ENCODE measurements at places on chromosomes 3 and 15.

- no peak for DNase-seq
Observed at GRCh38 chr3:30793740-30794139, 100.7 kb downstream of the GADL1 start.

DNA sequence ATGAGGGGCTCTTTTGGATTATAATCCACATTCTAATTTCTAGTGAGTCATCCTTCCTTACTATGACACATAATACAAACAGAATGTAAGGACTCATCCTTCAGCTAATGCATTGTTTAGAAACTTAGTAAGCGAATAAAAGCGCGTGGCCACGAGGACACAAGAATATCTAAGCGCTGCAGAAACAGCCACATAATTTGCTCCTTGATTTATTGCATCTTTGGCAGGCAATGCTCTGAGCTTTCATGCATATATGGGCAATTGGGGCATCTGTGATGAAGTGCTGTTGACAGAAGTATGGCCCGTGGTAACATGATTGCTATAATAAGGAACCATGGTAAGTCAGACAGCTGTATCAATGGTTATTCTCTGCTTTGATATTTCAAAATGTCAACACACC lies 191.3 kb upstream of the ZNF385D start:
- DNase-seq, result no peak

DNA sequence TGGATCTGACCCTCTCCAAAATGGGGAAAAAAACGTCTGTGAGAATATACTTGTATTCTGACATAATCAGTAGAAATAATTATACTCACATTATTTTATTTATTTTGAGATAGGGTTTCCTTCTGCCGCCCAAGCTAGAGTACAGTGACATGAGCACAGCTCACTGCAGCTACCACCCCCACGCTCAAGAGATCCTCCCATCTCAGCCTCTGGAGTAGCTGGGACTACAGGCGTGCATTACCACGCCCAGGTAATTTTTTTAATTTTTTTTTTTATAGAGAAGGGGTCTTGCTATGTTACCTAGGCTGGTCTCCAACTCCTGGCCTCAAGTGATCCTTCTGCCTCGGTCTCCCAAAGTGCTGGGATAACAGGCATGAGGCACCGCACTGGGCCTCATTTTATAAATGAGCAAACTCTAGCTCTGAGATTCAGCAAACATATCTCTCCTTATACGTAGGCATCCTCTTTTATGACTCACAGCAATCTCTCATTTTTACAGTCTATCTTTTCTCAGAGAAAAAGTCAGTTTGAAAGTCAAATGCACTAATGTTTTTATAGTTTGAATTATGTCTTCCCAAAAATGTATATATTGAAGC lies 989 bp upstream of the VGLL3 start:
- no peak for DNase-seq

DNA sequence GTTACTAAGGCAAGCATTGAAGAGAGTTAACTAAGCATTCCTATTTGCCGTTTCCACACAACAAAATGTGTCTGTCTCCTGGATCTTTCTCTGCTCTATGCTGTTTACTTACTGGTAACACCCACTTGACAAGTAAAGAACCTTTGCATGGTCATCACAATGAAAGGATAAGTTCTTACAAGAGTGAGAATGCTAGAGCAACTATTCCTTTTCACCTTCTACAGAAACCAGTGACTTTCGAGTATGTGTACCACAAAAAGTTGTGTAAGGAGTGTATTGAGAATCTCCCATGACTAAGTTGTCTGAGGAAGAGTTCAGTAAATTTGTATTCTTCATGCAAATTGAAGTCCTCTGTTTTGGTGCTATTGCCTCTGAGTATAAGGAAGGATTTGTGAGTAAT lies 10.8 kb downstream of the TIPARP start:
- DNase-seq, result no peak

GRCh38 chr3:72830452-72831223 lies 17.6 kb downstream of the SHQ1 start:
- DNase-seq, result no peak

DNA sequence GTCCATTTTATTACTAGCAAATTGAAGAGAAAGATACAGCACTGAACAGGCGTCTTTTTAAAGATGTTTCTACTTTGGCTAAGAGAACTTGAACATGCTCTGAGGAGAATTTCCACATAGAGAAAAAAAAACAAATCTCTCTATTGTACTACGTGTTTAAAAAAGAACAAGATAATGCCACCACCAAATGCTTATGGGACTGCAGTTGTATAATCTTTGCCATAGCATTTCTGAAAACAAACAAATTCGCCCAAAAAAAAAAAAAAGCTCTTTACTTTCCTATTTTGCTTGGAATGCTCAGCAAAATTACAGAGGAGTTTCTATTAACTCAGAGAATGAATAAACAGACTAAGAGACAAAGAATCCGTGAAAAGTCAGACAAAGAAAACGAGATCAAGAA lies 114.2 kb downstream of the CNTN3 start:
- DNase-seq, result no peak

DNA sequence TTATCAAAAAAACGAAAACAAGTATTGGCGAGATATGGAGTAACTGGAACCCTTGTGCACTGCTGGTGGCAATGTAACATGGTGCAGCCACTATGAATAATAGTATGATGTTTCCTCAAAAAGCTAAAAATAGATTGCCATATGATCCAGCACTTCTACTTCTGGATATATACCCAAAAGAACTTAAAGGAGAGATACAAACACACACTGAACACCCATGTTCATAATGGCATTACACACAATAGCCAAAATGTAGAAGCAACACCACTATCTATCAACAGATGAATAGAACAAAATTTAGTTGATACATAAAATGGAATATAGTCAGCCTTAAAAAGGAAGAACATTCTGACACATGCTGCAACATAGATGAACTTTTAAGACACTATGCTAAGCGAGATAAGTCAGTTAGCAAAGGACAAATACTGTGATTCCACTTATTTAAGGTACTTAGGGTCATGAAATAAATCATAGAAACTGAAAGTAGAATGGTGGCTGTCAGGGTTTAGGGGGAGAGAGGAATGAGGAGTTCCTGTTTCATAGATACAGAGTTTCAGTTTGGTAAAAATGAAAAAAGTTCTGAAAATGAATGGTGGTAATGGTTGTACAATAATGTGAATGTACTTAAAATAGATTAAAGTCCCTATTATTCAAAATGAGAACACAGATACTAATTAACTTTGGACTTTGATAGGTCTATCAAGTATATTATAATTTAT lies 59.4 kb upstream of the IMPG2 start:
- no peak for DNase-seq

DNA sequence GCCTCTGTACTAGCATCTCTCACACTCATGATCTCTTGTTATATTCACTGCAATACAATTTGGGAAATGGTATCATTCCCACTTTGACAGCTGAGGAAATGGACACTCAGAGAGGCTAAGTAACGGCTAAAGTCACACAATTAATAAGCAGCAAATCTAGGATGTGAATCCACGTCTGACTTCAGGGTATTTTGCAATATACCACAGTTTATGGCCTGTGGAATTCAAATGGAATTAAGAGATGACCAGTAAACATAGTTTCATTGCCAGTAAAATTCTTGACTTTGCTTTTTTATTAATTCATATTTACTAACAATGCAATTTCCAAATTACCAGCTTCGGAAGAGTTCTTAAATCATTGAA lies 61.1 kb downstream of the CCNL1 start:
- DNase-seq, result no peak

DNA sequence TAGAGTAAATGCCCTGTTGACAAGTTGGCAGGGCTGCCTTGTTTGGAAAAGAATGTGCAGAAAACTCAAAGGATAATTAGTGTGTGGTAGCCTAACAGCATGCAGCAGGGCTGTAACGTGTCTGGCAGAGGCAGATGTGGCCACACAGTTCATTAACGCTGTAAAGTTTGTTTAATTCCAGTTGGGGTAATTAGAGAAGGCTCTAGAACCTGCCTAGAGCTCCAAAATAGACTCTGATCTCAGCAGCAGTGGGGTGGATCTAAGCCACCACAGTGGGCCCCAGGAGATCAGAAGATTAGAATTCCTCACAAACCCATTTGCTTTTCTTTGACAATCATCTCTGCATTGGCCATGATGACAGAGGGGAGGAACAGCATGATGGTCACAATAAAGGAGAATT lies 65.1 kb upstream of the LEKR1 start:
- no peak for DNase-seq

GRCh38 chr15:29092376-29093064 lies 177.1 kb downstream of the NSMCE3 start:
- no peak for DNase-seq

DNA sequence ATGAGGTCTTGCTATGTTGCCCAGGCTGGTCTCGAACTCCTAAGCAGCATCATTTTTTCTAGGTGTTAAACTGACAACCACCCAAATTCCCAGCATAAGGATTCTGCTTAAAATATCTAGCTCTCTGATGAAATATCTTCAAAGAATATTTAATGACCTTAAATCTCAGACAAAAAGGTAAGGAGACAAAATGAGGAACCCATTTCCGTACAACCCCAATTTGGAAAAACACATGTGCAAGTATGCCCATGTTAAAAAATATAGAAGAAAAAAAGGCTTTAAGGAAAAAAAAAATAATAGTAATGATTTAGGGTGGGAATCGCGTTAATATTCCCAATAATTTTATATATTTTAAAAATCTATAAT lies 1.4 kb upstream of the SACM1L start:
- no peak for DNase-seq

DNA sequence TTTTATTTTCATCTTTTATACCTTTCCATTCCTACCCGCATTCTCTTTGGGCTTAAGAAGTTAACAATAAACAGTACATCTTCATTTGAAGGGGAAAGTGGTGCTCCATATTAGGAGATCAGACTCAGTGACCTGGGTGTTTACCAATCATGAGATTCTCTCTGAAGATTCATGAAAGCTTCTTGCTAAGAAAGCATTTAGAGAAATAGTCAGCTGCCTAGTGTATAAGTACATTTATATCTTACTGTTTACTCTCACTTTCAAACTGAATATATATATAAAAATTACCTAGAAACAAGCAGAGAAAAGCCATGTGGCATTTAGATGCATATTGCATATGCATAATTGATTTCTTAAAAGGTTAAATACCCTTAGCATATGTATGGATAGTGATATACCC lies 100.5 kb downstream of the KCNH8 start:
- DNase-seq, result no peak

- no peak for DNase-seq
Observed at GRCh38 chr3:115697263-115698053, 74.1 kb downstream of the GAP43 start.

GRCh38 chr3:38204599-38205471 lies 39.5 kb downstream of the OXSR1 start:
- no peak for DNase-seq

- DNase-seq, result no peak
Observed at GRCh38 chr15:51718219-51718618, 19.2 kb downstream of the LYSMD2 start.

GRCh38 chr3:111979434-111980038 lies 710 bp downstream of the ABHD10 start:
- DNase-seq, result no peak

DNA sequence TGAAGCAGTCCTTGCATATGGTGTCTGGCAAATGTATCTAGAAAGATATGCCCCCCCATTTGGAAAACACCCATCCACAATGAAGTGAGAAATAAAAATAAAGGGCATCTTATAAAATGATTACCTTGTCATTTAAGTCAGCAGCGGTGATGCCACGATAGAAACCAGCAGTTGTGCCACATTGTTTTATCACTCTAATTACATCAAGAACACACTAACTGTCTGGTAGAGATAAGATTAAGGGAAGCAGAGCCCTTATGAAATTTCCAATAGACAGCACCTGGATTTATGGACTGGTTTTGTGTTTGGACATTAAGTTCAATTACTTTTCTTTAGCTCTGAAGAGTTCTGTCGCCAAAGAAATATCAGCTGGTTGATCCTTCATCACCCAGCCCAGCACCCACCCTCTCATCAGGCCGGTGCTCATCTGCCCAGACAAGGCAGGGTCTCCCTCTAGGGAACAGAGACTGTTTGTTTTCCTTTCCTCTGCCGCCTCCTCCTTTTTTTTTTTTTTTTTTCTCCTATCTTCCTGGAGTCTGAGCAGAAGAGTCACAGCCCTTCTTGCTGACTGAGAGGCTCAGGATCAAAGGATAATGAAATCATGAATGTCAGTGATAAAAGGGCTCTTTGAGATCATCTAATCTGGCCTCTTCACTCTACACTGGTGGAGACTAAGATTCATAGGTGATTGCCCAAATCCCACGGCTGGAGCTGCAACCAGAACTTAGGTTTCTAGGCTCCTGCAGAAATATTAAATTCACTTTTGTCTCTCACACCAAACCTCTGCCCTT lies 464.1 kb downstream of the NTRK3 start:
- no peak for DNase-seq

DNA sequence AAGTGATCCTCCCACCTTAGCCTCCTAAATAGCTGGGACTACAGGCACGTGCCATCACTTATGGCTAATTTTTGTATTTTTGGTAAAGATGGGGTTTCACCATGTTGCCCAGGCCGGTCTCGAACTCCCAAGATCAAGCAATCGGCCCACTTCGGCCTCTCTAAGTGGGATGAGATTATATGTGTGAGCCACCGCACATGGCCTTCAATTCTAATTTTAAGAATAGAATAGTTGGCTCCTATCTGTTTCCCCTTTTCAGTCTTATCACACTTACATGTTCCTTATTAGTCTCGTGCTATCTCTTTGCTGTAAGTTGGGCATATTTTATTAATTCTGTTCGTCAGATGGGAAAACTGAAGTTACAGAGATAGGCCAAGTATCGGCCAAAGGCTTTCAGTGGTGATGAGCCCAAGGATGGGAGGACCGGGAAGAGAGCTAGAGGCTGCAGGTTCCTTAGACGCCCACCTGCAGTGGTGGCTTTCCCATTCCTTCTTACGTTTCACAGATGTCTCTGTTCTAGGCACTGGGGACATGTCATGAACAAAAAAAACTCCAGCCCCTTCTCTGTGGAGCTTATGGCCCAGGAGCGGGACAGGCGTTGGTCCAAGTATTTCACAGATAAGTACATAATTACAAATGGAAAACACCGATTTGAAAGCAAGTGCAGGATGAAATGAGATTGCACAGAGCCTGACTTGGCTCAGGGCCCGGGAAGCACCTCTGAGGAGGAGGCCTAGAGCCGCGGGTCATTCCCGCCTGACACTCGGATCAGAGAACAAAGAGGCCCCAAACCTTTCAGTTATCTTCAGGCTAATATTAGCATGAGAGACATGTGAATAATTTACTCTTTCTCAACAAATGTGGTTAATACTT lies 91.1 kb upstream of the KLF13 start:
- DNase-seq, result no peak

Measured in stimulated activated CD8-positive, alpha-beta memory T cell treated with anti-CD3 and anti-CD28 coated beads, Interleukin-15, amount 100 ng/mL, for 4 hours (primary cell).